Cardiac septum (tissue), 1 donor: ENCODE measurements at places on chromosomes 6 and 20. TPM values are rescaled to one million over a fixed set of nuclear protein-coding genes. Genes with fewer than 3 reads are reported as not detected.

The HNF4A gene
- not detected for total RNA-seq

The PRPF6 gene
- total RNA-seq = 47.5 TPM

The DDO gene
- 16.2 TPM for total RNA-seq

The CNKSR3 gene
- 34.4 TPM for total RNA-seq

The MEP1A gene
- not detected for total RNA-seq

The HDGFL1 gene
- not detected for total RNA-seq

The C6orf52 gene
- 1.7 TPM for total RNA-seq

The LY6G6C gene
- total RNA-seq = not detected

The TREML2 gene
- 0.22 TPM for total RNA-seq

The ERVFRD-1 gene
- total RNA-seq = not detected

The NHSL1 gene
- 88.2 TPM for total RNA-seq

The VSX1 gene
- total RNA-seq = 0.54 TPM
